Activated effector memory CD4-positive, alpha-beta T cell treated with anti-CD3 and anti-CD28 coated beads, Interleukin-2, amount 50 U/mL, for 16 hours (primary cell): ENCODE measurements at places on chromosomes 4 and X.

GRCh38 chrX:41332408-41333002, 1.5 kb upstream of the DDX3X start:
- DNase-seq, result peak; percentile 73

DNA sequence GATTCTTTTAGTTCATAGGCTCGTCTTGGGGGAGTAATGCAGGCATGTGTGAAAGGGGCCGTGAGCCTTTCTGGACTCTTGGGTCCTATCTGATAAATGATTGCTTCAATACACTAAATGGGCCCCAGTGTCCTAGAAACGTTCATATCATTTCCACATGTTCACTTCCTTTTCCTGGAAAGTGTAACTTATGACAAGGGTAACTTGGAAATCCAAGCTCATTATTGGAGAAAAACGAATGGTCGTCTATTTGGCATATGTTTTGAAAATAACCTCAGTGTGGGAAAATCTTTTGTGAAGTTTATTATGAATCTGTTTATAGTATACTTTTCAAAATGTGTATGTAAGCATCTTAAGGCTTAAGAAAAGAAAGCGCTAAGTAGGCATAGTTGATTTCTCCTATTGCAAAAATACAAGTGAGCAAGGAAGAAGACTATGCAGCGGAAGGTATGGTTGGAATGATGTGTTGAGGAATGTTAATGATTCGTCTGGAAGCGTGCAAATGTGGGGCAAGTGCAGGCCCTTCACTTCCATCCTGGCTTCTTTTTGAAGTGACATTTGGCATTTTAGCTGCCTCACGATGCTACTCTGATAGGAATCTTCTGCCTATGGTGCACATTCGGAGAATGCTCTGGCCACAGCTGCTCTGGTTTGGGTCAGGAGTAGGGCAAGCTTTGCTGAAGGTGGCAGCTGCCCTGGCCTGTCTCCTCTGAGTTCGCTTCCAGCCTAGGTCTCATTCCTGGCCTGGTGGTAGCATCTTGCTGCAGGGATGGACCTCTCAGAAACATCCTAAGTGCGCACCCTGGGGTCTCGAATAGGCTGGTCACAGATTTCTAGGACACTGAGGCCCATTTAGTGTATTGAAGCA, 49.5 kb upstream of the STOX2 start:
- DNase-seq, result no peak

GRCh38 chr4:25993395-25994185, 79.6 kb downstream of the SMIM20 start:
- peak; percentile 64 for DNase-seq

DNA sequence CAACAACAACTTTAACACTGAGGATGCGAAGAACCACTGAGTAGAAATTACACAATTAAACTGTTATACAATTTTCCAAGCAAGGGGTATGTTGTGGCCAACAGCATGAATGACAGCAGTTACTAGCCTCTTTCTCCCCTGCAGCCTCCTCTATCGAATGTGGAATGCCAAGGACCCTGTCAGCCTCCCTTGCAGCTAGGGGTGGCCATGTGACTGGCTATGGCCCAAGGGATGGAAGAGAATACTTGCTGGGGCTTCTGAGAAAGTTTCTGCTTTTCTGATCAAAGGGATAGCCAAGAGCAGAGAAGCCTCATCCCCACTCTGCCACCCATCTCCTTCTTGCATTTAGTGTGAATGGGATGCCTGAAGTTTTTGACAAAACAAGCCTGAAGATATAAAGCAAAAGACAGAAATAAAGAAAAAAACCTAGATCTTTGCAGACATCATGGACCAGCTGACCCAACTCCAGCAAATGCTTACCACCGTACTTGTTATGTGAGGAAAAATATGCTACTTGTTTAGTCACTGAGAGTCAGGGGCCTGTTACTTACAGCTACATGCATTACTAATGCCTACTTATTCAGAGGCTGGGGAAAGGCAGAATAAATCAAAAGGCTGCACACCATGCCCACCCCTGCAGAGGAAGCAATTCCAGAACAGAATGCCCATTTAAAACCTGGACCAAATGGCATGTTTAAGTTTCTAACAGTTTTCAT, 32.0 kb downstream of the DCTD start:
- no peak for DNase-seq

DNA sequence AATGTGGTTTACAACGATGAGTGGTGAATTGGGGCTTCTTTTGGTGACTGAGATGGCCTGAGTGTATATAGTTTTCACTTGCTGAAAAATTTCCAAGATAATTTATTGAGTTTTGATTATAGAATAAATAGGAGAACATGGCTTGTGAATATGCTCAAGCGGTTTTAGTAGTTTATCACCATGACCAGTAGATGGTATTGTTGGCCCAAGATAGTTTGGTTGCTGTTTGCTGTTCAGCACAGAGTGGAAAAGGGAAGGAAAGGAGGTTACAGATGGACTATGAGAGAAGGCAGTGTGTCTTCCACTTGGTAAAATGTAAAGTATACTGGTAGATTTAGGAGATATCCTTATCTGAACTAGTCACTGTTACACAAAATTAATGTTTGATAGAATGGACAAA, 55.8 kb upstream of the POU4F2 start:
- no peak for DNase-seq

- DNase-seq, result no peak
These were observed 26.0 kb downstream of the MANBA start for GRCh38 chr4:102734591-102735385.

DNA sequence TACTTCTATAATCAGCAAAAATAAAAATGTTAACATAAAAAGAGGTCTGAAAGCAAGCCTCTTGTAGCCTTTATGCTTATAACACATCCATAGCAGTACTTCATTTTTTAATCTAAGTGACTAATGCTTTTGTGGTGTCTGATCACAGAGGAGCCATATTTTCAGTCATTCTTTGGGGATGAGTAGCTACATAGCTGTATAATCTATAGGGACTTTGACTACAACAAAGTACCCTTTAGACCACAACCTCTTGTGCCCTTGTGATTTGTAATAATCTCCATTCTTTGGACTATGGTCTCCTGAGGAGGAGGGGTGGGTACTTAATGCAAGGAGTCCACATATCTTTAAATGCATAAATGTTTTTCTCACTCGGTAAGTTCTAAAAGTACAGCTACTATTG, 9.6 kb downstream of the DRP2 start:
- no peak for DNase-seq

GRCh38 chr4:45004847-45005565, 278.6 kb upstream of the GNPDA2 start:
- DNase-seq, result no peak

GRCh38 chr4:52635560-52635959, 23.5 kb downstream of the USP46 start:
- DNase-seq, result no peak

DNA sequence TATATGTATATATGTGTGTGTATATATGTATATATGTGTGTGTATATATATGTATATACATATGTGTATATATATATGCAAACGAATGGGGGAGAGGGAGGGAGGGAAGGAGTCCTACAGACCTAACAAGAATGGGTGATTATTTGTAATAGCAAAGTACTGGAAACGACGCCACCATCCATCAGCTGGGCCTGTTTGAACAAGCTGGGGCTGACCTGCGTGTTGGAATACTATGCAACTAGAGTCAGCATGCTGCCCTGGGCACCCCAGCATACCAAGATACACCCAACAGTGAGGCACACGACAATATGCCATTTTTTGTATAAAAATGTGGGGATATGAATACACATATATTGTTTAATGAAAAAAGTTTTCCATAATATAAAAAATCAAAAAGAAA, 21.6 kb upstream of the CCNQ start:
- DNase-seq, result peak; percentile 4

GRCh38 chrX:17741123-17741511, 3.8 kb downstream of the SCML1 start:
- DNase-seq, result no peak

DNA sequence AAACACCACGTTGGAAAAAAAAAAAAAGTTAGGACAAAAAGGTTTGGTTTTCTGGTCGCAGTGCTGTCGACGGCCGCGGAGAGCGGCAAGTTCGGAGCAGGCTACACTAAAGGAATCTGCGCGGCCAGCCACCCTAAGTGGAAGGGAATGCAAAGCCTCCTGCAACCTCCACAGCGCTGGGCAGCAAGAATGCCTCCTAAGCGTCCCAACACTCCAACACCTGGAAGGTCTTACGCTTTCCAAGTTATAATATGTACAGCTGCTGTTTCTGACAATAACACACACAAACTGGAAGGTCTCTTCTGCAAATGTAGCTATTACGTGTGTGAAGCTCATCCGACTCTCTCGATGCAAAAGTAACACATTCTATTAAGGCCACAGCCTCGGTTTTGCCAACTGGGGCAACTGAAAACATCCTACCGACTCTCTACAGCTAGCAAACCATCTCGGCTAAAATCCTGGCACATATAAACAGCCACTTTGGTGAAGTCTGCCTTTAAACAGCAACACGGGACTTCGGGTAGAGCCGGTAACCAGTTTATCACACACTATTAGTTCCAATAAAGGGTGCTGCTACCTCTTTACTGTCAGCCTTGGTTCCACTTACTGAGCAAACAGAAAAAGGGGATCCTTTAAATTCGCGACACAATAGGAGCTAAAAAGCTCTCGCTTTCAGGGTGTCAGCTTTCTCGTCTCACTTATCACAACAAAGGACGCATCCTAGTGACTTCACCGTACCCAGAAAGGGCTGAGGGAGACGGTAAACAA, 895 bp downstream of the SMIM14 start:
- peak; percentile 71 for DNase-seq

GRCh38 chr4:61277785-61278760, 77.9 kb downstream of the ADGRL3 start:
- no peak for DNase-seq

- DNase-seq, result no peak
These were observed 48.2 kb upstream of the H2AZ1 start for GRCh38 chr4:99998062-99998867.
